ENCODE measurements at places on chromosomes 6 and 20.

- DNase-seq = no peak
Observed at GRCh38 chr6:148313488-148313887, 29.1 kb upstream of the SASH1 start.

DNA sequence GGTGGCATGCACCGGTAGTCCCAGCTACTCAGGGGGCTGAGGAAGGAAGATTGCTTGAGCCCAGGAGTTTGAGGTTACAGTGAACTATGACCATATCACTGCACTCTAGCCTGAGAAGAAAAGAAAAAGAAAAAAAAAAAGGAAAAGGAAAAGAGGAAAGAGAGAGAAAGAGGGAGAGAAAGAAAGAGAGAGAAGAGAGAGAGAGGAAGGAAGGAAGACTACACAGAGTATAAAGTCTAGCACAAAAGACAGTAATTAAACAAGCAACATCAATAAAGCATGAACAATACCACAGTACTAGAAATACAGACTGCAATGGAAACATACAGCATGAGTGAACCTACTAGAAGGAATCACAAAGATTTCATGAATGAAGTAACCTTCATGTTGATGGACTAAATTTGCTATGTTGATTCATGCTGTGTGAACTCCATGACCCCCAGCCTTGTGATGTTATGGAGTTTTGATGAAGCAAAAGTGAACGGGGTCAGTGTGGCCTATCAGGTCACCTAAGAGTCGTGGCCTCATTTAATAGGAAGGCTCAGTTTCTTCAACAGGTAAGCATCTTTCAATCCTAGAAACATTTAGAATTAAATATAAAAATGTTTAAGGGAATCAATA lies 57.6 kb downstream of the NUDT3 start:
- DNase-seq = no peak

DNA sequence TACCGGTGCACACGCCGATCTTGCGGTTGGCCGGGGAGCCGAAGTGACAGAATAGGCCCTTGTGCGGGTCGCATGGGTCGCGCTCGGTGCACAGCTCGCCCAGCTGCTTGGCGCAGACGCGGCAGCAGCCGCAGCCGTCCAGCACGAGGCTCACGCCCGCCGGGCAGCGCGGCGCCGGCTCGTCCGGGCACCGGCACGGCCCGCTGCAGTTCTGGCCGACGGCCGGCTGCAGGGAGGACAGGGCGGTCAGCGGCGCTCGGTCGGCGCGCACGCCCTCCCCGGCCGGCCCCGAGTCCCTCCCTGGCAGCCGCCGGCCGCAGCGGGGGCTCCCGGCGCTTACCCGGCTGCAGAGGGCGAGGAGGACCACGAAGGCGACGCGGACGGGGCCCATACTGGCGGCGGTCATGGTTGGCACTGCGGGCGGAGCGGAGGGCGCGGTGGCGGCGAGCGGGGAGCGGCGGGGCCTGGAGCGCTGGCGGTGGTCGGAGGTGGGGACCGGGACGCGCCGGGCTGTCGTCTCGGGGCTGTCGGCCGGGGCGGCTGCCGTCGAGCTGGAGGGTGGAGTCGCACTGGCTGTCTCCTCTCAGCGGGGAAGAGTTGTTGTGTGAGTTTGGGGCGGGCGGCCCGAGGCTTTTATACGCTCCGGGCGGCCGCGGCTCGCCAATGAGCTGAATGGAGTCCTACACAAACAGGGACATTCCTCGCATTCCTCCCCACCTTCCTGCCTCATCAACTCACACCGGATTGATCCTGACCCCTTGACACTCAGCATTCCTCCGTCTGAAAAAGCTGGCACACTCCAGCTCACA lies at the start of gene CCN2:
TSS of gene CCN2 (minus strand) at position 606 of the 809 bp plus-strand sequence. CDS start at position 406, 200 bp downstream.
- peak; percentile 94 for DNase-seq

DNA sequence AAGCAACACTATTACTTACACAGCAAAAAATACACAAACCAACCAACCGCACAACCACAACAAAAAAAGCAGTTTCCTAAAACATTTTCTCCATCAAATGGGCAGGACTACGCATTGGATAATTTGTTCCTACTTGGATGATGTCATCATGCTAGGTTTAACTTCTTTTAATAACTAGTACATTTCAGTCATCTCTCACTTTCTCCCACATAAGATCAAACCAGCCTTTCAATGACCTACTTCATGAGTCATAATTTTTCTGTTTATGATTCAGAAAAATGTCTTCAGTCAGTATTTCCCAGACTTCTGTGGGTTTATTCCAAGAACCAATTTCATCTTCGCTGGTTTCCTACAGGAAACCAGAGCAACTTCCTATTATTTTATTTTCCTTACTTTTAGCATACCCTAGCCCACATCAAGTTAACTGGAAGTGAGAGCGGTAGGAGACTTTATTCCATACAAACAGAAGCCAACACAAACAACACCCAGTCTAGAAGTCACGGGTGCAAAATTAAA lies 134.2 kb downstream of the GMDS start:
- peak; percentile 74 for DNase-seq

- DNase-seq = peak; percentile 54
Observed at GRCh38 chr20:50845566-50846215, 50.8 kb downstream of the BCAS4 start.

GRCh38 chr20:22473293-22473692 lies 111.1 kb downstream of the FOXA2 start:
- DNase-seq = no peak
